ENCODE measurements at places on chromosomes 3 and 15.
A peak's percentile ranks its signal among the peaks of the same experiment; 100 is the strongest.

GRCh38 chr3:64530434-64531049, 157.3 kb downstream of the ADAMTS9 start:
- peak; percentile 9 for DNase-seq

- DNase-seq = no peak
Measured at GRCh38 chr15:88376574-88377174, 90.5 kb downstream of the MRPL46 start.

- DNase-seq = no peak
Measured at GRCh38 chr3:102084006-102084405, 234.7 kb downstream of the NFKBIZ start.

- no peak for DNase-seq
Measured at GRCh38 chr3:160224256-160224655, 966 bp upstream of the C3orf80 start.

GRCh38 chr3:69013253-69014021, at the start of gene EOGT:
EOGT (minus strand) TSS chr3:69013684; CDS start chr3:69009846, 3,838 bp downstream.
- peak; percentile 29 for DNase-seq

Measured in NCI-H187 (cell line).